ENCODE measurements at places on chromosomes 11 and 22.

DNA sequence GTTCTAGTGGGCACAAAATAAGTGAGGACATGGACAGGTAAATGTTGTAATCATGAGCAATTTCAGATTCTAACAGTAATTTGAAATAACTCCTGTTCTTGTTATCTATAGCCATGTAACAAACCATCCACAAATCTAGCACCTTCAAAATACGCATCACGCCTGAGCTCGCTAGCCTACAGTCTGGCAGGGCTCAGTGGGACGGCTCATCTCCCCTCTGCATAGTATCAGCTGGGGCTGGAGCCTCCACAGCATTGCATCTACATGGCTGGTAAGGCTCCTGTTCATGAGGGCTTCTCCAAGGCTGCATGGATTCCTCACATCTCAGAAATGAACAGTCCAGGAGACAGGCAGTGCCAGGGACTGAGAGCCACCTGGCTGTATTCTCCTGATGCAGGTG, 112.6 kb downstream of the KCNQ1 start:
- DNase-seq, result no peak

DNA sequence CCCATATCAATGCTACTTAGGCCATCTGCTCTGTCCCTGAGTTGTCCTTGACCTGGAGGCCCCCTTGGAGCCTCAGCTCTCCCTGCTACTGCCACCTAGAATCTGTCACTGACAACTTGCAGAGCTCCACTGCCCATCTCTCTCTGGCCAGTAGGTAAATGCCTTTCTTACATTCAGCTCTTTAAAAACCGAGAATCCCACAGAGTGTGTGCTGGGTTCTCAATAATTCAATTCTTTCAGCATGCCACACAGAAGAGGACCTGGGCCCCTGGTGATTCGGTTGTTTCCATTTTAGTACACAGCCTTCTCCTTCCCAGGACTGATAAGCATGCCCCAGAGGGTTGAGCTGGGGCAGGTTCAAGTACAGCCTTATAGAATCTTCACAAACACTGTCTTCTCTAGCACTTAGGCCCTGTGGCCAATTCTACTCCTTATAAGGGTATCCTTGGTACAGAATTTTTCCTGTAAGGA, 22.0 kb upstream of the IPO7 start:
- no peak for DNase-seq

GRCh38 chr11:118136801-118137200, 15.8 kb downstream of the SCN4B start:
- DNase-seq, result no peak

DNA sequence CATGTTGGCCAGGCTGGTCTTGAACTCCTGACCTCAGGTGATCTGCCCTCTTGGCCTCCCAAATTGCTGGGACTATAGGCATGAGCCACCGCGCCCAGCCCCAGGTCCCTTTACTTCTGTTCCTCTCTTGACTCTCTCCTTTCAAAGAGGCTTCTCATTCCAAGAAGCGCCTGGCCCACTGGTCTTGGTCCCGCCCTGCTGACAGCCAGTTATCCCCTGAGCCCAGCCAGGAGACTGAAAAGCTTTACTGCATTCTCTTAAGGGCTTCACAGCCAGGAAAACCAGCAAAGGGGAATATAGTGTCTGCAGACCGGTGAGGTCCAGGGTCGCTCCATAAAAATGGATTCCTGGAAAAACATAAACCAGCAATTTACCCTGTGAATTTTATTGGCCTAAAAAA, 68.3 kb downstream of the NFAM1 start:
- DNase-seq, result no peak

GRCh38 chr11:85826116-85826855, 15.3 kb upstream of the SYTL2 start:
- DNase-seq, result no peak

DNA sequence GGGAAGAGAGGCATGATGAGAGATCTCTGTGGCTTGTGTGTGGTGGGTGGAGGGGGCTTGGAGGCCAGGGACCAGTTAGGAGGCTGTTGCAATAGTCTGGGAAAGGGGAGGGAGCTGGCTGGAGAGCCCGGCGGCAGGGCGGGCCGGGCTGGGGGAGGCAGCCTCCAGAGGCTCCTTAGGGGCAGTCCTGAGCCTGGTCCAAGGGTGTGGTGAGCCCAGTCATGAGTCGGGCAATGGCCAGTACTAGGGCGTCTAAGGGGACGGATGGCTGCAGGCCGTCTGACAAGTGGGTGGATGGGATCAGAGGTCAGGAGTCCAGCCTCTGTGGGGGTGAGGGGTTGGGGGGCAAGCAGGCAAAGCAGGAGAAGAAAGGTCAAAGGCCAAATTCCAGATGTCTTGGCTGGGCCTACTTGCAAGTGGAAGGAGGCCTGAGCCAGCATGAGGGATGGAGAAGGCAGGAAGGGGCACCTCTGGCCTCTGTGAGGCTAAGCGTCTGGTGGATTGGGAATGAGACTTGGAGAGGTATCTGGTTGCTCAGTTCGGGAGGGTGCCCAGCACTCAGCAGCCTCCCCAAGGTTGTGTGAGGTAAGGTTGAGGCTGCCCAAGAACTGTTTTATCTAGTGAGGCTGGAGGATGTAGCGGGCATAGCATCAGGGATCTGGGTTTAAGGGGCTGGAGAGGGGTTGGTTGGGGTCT, 6.0 kb upstream of the CD248 start:
- DNase-seq, result no peak
